ENCODE measurements at places on chromosomes 11 and 22. TPM values are rescaled to one million over a fixed set of nuclear protein-coding genes. Genes with fewer than 3 reads are reported as not detected.

DNA sequence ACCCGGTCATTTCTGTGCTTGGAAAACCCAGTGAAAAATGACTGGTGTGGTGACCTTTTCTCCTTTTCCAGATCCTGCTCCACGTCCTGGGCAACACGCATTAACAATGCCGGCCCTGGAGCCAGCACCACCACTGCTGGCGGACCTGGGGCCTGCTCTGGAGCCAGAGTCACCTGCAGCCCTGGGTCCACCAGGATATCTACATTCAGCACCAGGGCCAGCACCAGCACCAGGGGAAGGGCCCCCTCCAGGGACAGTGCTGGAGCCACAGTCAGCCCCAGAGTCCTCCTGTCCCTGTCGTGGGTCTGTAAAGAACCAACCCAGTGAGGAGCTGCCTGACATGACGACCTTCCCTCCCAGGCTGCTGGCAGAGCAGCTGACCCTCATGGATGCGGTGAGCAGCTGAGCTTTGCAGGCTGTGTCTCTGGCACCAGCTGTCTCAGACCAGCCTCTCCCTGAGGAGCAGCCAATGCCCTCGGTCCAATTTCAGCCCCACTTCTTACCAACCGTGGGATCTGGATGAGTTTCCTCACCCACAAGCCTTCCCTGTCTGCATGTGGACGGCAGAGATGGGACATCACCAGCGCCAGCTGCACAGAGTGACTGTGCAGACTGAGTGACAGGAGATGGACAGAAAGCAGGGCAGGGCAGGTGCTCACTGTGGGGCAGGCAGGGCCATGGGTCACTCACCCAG lies 1.9 kb downstream of the RGL4 start:
- peaks cover 20% of the 10 kb centered on the region for H3K36me3 ChIP-seq
- no peaks in the 10 kb centered on the region for H3K27me3 ChIP-seq
- H3K4me1 ChIP-seq, result no peaks in the 10 kb centered on the region

DNA sequence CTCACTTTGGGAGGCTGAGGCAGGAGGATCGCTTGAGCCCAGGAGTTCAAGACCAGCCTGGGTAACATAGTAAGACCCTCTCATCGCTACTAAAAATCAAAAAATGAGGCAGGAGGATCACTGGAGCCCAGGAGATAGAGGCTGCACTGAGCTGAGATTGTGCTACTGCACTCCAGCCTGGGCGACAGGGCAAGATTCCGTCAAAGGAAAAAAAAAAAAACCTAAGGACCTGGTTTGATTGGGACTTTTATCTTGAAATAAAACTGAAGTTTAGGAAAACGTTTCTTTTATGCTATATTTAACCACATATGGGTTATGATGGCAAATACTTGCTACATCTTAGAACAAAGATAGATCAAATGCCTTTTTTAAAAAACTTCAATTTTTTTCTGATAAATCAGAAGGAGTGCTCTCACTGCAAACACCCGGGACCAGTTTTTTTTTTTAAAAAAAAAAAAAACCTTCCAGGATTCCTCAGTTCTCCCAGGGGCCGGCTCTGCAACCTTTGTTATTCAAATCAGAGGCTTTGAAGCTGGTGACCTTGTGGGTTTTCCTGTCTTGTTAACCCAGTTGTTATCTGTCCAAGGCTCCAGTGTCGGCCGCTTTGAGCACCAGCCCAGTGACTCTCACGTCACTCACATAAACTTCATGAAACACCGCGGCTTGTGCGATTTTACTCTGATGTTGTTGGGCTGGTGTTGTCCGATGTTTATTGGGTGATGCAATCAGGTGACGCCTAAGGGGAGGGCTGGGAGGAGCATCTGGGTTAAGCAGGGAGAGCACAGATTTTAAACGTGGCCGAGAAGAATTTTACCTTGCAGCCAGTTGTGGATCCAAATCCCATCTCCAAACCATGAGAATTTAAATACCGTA lies 24.7 kb upstream of the SLC22A12 start:
- H3K27ac ChIP-seq, result peak overlapping the region; percentile 85
- peaks cover 5% of the 10 kb centered on the region for H3K4me1 ChIP-seq
- peaks cover 6% of the 10 kb centered on the region for H3K27me3 ChIP-seq
- no peaks in the 10 kb centered on the region for H3K36me3 ChIP-seq

GRCh38 chr11:115421352-115421991 lies 82.7 kb downstream of the CADM1 start:
- H3K27me3 ChIP-seq, result no peaks in the 10 kb centered on the region
- peaks cover 13% of the 10 kb centered on the region for H3K4me1 ChIP-seq
- no peak overlapping the region for H3K27ac ChIP-seq
- no peak overlapping the region for H3K4me3 ChIP-seq
- DNase-seq, result no peak
- no peaks in the 10 kb centered on the region for H3K36me3 ChIP-seq

DNA sequence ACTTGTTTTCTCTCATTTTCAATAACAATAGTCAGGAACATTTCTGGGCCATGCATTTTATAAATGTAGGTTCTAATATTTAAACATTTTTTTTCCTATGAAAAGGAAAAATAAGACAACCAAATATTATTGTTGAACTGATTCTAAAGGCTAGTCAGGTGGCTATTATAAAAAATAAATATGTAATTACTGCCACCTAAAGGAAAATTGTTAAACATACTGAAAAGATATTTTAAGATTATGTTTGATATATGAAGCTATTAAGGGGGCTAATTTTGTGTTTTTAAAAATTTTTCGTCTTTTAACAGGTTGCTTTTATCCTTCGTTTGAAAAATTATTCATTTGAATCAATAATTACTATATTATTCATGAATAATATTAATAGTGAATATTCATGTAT lies 62.2 kb upstream of the FDX1 start:
- no peak overlapping the region for H3K4me3 ChIP-seq
- no peaks in the 10 kb centered on the region for H3K36me3 ChIP-seq

Gene BIK
- 1.9 TPM for total RNA-seq

Gene KMT5B
- 68.7 TPM for total RNA-seq

Gene MS4A15
- total RNA-seq, result not detected

- no peak overlapping the region for H3K27ac ChIP-seq
- H3K36me3 ChIP-seq, result peaks cover 3% of the 10 kb centered on the region
- no peaks in the 10 kb centered on the region for H3K27me3 ChIP-seq
These were observed 190.6 kb downstream of the IGLL1 start for GRCh38 chr22:23389271-23390071.

Gene GPR83
- 0.62 TPM for total RNA-seq

DNA sequence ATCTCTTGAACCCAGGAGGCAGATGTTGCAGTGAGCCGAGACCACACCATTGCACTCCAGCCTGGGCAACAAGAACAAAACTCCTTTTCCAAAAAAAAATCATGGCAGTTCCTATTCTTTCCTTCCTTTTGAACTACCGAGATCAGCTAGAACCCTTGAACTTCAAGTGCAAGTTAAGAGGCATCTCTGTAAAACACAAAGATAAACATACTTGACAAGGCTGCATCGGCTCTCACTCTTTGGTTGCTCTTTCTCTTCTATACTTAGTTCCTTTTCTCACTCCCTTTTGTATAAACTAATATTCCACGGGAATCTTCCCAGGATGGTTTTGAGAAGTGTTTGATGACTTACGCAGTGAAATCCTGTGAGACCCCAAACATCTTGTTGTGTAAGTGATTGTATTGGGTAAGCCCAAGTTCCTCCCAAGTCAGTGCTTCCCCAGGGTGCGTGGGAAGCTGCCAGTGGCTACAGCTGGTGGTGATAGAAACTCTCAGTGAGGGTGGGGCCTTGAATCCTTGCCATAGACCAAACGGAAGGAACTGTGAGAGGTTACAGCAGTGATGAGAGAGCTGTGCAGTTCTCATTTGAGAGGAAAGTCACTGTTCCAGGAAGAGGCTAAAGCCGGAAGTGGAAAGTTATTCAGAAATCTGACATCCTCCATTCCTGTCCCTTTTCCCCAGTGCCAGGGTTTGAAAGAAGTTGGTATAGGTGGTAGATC lies 24.1 kb upstream of the CDC42EP2 start:
- H3K4me3 ChIP-seq, result no peak overlapping the region
- no peak for DNase-seq
- H3K4me1 ChIP-seq, result peaks cover 2% of the 10 kb centered on the region
- H3K36me3 ChIP-seq, result peaks cover 20% of the 10 kb centered on the region

Gene KRTAP5-11
- total RNA-seq, result not detected

Gene C22orf31
- total RNA-seq, result not detected

GRCh38 chr11:67354075-67355022 lies 1.0 kb upstream of the POLD4 start:
- peaks cover 22% of the 10 kb centered on the region for H3K4me1 ChIP-seq
- H3K27ac ChIP-seq, result peak overlapping the region; percentile 94
- no peak for DNase-seq
- H3K4me3 ChIP-seq, result peak overlapping the region; percentile 90
- H3K27me3 ChIP-seq, result peaks cover 4% of the 10 kb centered on the region
- no peaks in the 10 kb centered on the region for H3K36me3 ChIP-seq

Gene USH1C
- total RNA-seq, result 15.8 TPM

DNA sequence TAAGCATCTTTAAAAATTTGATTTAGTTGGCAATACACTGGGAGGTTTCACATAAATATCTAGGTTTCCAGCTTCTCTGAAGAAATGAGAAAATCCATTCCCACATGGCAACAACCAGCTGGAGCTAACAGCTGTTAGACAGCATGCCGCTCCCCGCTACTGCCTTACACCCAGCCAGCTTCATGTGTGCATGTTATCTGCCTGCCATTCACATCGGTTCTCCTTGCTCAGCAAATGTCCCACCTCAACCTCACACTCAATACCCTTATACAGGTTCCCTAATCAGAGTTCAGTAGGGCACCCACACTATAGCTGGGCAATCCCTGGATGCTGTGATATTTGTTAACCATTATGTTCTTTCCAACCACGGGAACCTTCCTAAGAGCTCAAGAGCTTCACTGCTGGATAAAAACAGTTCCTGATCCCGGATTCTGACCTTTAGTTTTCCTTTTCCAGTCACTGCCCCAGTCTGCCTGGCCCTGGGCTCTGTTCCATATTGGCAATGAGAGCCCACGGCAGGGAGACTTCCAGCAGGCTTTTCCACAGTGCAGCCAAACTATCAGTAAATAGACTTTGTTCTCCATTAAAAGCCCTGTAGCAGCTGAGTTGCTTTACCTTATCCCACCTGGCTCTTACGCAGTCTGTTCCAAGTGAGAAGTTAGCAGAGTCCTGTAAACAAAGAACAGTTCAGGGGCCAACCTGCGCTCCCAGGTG lies 8.6 kb downstream of the RPUSD4 start:
- peaks cover 35% of the 10 kb centered on the region for H3K36me3 ChIP-seq
- H3K4me1 ChIP-seq, result no peaks in the 10 kb centered on the region
- H3K27ac ChIP-seq, result no peak overlapping the region
- H3K4me3 ChIP-seq, result no peak overlapping the region
- DNase-seq, result no peak

DNA sequence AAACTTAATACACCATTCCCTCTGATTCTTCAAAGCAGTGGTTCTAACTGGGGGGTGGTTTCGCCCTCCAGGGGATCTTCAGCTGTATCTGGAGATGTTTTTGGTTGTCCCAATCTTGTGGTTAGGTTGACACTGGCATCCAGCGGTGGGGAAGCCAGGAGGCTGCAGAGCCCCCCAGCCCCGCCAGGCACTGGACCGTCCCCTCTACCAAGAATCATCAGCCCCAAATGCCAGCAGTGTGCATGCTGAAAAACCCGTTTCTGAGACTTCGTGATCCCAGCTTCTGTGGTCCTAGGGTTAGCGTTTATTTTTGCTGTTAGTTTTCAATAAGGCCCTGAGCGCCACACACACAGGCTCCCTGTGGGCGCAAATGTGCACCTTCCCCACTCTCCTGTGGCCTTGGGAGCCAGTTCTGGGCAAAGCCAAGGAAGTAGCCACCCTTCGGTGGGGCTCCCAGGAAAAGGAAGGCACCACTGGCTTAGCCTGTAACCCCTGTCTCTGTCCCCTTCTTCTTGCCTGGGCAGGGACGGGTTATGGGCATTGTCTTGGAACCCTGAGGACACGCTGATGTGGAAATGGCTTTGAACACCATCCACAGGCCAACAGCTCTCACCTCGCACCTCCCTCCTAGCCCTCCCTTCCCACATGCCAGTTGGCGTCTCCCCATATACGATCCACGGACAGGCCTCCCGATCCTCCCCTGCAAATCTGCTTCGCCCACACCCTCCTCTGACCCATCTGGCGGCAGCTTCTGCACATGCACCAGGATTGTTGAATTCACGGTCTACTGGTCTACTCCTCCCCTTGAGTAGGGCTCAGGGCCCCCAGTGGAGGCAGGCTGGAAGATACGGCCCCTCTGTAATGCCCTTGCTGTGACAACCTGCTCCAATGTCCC lies 71.4 kb upstream of the CCND1 start:
- peaks cover 5% of the 10 kb centered on the region for H3K27me3 ChIP-seq
- H3K36me3 ChIP-seq, result no peaks in the 10 kb centered on the region
- no peak overlapping the region for H3K4me3 ChIP-seq
- no peaks in the 10 kb centered on the region for H3K4me1 ChIP-seq
- no peak for DNase-seq
- H3K27ac ChIP-seq, result no peak overlapping the region

Gene CSTPP1
- 63.3 TPM for total RNA-seq

Gene DEFB131B
- total RNA-seq, result not detected

Gene SLC17A6
- not detected for total RNA-seq

Gene CNTN5
- total RNA-seq, result 0.50 TPM

Gene CHRNA10
- 2.8 TPM for total RNA-seq

DNA sequence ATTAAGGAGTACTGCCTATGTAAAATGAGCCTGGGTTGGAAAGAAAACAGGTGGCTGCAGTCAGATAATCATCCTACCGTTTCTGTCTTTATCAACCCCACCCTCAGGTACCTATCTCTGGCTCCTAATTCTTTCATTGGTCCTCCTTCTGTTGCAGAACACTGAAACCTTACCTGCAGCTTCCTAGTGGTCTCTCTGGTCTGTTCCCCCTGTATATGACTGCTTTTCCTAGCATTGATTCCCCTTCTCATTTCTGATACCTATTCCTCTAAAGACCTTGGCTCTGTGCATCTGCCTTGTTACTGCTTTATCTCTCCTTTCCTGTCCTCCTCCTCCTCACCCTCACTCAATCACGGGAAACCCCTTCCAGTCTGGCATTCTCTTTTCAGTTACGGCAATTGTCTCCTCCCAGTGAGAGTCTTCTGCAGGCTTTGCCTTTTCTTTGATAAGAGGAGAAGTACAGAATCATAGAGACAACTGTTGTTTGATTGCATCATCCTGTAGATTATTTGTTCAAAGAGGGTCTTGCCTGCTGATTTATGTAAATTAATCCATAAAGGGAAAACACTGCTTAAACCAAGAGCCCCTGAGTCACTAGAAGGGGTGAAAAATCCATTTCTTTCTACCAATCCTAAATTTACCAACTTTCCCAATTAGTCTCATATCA lies 301.2 kb downstream of the AASDHPPT start:
- peaks cover 4% of the 10 kb centered on the region for H3K4me1 ChIP-seq
- H3K27me3 ChIP-seq, result no peaks in the 10 kb centered on the region

Gene RGL4
- total RNA-seq, result 0.07 TPM

DNA sequence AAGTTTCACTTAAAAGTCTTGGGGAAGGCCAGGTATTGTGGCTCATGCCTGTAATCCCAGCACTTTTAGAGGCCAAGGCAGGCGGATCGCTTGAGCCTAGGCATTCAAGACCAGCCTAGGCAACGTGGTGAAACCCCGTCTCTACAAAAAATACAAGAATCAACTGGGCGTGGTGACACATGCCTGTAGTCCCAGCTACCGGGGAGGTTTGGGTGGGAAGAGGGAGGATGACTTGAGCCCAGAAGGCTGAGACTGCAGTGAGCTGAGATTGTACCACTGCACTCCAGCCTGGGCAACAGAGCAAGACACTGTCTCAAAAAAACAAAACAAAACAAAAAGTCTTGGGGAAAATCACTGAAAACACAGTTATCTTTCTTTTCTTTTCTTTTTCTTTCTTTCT lies 15.4 kb upstream of the XBP1 start:
- no peaks in the 10 kb centered on the region for H3K36me3 ChIP-seq
- no peak overlapping the region for H3K4me3 ChIP-seq
- peaks cover 61% of the 10 kb centered on the region for H3K4me1 ChIP-seq
- DNase-seq, result no peak
- no peaks in the 10 kb centered on the region for H3K27me3 ChIP-seq
